NCI-H446 (cell line): ENCODE measurements at places on chromosomes 16 and 17.

- DNase-seq = no peak
Observed at GRCh38 chr17:8369944-8370343, 6.6 kb downstream of the KRABD2 start.

- no peak for DNase-seq
Observed at GRCh38 chr17:83050651-83051395, 28.6 kb upstream of the METRNL start.

DNA sequence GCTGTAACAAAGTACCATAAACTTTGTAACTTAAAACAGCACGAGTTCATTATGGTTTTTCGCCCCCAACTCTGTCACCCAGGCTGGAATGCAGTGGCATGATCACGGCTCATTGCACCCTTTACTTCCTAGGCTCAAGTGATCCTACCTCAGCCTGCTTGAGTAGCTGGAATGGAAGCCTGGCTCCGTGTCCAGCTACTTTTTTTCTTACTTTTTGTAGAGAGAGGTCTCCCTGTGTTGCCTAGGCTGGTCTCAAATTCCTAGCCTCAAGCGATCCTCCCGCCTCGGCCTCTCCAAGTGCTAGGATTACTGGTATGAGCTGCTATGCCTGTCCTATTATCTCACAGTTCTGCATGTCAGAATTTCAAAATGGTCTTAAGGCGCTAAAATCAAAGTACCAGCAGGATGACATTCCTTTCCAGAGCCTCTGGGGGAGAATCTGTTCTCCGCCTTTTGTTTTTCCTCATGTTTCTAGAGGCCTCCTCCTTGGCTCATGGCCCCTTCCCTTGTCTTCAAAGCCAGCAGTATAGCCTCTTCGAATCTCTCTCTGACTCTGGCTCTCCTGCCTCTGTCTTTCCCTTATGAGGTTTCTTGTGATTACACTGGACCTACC lies 10.1 kb upstream of the PRM1 start:
- DNase-seq = no peak

- peak; percentile 8 for DNase-seq
Observed at GRCh38 chr17:17125136-17126084, 80.7 kb downstream of the PLD6 start.

DNA sequence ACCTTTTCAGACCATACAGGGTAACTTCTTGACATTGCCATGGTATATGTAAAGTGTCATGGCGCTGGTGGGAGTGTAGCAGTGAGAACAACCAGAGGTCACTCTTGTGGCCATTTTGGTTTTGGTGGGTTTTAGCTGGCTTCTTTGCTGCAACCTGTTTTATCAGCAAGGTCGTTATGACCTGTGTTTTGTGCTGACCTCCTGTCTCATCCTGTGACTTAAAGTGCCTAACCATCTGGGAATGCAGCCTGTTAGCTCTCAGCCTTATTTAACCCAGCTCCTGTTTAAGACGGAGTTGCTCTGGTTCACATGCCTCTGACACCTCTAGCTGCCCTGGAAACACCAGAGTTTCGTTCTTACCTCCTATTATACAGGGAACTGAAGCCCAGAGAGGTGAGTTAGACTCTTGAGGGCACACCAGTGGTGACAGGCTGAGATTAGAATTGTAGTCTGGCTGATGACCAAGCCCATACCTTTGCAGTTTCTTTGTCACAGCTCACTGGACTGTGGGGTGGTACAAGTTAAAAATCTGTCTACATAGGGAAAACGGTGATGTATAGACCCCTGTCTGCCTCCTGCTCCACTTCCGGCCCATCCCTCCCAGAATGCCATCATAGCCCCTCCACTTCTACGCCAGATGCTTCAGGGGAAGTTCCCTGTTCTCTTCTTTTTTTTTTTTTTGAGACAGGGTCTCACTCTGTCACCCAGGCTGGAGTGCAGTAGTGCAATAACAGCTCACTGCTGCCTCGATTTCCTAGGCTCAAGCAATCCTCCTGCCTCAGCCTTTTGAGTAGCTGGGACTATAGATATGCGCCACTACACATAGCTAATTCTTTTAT lies 21.0 kb downstream of the KSR1 start:
- no peak for DNase-seq
